ENCODE measurements at places on chromosomes 3 and 15.

GRCh38 chr15:56064152-56064551 lies 70.7 kb upstream of the NEDD4 start:
- no peak for DNase-seq

GRCh38 chr3:16288664-16289063 lies 23.7 kb downstream of the OXNAD1 start:
- DNase-seq: no peak

DNA sequence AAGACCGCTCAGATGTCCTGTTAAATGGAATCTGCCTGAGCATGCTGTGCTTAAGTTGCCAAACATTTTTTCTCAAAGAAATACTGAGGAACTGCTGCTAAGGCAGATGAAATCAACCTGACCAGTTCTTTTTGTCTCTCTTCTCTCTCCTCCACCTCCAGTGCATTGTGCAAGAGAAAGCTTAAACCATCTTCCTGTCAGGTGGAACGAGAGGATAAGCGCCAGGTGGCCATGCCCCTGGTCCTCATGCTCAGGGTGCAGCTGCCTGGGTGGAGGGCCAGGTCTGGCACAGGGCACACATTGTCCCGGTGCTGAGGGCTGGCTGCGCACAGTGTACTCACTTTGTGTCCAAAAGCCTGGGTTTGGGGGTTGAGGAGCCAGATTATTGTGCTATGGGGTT lies 176.2 kb upstream of the TP63 start:
- DNase-seq: no peak

GRCh38 chr15:46892621-46893160 lies 824.6 kb upstream of the SEMA6D start:
- no peak for DNase-seq

DNA sequence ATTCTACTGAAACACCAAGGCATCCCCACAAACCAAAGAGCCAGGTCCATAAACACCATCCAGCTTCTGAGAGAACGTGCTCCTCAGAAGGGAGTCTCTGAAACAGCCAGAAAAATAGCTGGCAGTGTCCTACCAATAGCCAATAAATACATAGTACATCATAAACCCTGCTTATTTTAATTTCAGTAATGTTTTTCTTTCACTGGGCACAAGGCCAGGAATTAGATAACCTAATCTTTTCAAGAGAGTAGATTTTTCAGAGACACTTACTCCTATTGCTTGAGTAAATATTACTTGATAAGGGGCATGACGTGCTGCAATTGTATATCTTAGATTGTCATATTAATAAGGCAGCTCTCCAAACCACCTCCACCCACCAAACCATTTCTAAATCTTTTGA lies 22.7 kb downstream of the GADL1 start:
- DNase-seq: no peak

- DNase-seq: no peak
These were observed 8.9 kb upstream of the SPPL2A start for GRCh38 chr15:50774450-50774849.

DNA sequence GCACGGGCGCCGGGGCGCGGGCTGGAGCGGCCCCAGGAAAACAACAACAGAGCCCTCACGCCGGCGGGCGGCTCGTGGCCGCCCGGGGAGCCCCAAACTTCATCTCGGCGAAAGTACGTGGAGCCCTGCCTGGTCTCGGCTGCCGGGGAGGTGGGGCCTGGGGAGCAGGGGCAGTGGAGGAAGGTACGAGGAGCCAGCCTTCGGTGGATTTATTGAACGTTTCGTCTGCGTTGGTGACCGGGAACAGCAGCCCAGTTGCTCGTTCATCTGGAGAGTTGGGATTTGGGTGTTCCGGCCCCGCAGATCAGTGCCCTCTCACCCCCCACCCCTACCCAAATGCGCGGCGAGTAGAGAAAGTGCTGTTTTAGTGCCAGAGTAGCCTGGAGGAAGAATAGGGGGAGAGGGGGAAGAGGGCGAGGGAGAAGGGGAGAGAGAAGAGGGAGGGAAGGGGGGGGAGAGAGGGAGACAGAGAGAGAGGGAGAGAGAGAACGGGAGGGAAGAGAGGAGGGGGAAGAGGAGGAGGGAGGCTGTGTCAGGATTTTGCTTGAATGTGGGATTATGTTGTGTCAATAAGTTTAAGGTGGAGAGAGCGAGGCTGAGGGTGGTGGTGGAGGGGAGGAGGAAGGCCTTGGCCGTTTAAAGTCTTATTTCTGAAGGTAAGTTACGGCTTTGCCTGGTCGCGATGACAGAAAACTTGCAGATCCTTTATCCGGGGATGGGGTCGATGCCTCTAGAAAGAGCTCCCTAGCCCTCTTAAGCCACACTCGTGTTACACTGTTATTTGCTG lies 970 bp downstream of the BBX start:
- peak; percentile 22 for DNase-seq

- no peak for DNase-seq
These were observed 53.1 kb upstream of the CFAP161 start for GRCh38 chr15:81080996-81081395.

DNA sequence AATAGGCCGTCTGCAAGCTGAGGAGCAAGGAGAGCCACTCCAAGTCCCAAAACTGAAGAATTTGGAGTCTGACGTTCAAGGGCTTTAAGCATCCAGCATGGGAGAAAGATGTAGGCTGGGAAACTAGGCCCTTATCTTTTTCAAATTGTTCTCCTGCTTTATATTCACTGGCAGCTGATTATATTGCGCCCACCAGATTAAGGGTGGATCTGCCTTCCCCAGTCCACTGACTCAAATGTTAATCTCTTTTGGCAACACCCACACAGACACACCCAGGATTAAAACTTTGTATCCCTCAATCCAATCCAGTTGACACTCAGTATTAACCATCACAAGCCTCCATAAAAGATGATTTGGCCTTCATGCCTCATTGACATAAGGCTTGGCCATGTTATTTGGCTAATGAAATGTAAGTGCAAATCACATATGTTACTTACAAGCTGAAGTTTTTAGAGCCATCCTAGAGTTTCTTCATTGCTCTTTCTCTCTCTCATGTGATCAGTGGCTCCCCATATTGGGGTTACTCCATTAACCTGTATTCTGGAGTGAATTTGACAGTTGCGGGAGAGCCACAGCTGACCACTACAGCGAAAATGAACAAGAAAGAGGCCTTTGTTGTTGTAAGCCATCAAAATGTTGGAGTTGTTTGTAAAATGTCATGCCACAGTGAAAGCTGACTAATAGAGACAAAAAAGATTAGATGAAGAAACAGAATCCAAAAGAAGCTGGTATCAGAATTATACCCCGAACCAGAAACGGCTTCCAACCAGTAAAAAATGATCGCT lies 61.7 kb downstream of the GBE1 start:
- no peak for DNase-seq

GRCh38 chr3:15055019-15055557 lies 10.0 kb downstream of the MRPS25 start:
- DNase-seq: no peak

- DNase-seq: no peak
These were observed 3.0 kb downstream of the IL12A start for GRCh38 chr3:159991591-159991990.

All from AG08395 (cell line).